Non-pigmented ciliary epithelial cell (primary cell): ENCODE measurements at places on chromosomes 4 and X.
A peak's percentile ranks its signal among the peaks of the same experiment; 100 is the strongest.

DNA sequence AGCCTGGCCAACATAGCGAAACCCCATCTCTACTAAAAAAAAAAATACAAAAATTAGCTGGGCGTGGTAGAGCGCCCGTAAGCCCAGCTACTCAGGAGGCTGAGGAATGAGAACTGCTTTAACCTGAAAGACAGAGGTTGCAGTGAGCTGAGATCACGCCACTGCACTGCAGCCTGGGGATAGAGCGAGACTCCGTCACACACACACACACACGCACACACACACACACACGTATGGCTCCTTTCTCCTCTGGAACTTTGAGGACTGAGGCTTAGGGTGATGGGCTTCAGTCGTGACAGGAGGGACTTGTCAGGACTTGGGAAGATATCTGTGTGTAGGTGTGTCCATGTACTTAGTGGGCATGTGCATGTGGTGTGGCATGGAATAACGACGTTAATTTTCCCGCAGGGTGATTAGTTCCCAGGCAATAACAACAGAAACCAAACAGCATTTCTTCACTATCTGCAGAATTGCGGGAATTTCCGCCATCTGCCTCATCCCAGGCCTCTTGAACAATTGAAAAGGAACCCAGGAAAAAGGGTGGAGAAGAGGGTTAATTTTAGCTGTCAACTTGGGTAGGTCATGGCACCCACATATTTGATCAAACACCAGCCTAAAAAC lies 47.7 kb downstream of the RWDD4 start:
- DNase-seq, result no peak

- peak; percentile 68 for DNase-seq
These were observed 6.6 kb downstream of the OCIAD2 start for GRCh38 chr4:48899950-48900349.

GRCh38 chrX:3370656-3371055 lies 24.2 kb upstream of the MXRA5 start:
- no peak for DNase-seq

DNA sequence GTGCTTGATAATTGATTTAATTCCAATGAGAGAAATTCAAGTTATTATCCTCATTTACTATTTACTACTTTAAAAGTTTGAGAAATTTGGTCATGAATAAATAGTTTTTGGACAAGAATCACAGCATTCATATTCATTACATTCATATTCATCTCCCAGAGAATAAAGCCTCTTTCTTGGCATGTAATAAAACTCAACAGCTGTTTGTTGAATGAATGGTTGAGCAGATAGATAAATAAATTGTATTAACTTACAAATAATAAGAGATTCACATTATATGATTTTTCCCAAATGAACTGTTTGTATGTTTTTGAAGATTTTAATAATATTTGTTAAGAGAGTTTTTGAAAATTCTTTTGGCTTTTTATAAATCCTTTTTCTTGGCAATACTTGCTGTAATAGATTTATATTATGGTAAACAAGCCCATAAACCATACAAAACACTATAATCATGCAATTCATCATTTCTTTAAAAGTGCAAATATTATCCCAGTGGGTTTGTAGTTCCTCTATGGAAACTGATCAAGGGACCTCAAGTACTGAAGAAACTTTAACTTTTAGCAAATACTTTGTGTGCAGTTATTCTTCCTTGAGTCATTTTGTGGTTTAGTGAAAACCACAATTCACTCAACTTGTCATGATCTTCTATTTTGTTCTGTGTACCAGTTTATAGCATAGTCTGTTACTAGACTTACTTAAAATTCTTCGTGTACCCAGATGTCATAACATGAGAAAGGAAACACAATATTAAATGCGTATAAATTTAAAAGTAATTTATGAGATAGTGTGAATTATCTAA lies 371.8 kb downstream of the ADGRL3 start:
- peak; percentile 34 for DNase-seq

DNA sequence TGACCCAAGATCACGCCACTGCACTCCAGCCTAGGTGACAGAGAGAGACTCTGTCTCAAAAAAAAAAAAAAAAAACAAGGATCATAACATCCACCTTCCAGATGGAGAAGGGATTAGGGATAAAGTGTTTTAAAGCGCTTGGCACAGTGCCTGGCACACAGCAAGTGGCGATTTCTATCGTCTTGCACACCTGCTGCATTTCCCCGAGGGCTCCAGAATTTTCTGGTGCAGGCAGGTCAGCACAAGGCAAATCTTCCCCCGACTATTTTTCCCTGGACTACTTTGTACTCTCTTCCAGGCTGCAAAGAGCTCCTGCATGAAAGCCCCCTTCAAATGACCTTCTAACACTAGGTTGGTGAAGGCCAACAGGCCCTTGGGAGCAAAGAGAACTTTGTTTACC lies 57.3 kb downstream of the APBB2 start:
- DNase-seq, result no peak

DNA sequence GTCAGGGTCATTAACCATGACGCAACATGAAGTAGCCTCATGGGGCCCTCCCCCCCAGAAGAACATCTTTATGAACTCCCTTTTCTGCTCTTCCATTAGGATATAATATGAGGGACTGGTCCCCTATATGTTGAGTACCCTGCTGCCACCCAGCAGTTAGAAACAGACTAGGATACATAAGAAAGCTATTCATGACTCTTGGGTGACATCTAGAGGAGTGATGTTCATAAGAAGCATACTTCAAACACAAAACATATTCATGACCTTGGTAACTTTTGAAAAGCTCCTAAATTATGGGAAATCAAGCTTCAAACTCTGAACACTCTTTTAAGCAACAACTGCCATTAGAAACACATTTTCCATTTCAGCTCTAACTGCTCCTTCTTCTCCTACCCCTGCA lies 155.2 kb upstream of the SPIN4 start:
- DNase-seq, result no peak

DNA sequence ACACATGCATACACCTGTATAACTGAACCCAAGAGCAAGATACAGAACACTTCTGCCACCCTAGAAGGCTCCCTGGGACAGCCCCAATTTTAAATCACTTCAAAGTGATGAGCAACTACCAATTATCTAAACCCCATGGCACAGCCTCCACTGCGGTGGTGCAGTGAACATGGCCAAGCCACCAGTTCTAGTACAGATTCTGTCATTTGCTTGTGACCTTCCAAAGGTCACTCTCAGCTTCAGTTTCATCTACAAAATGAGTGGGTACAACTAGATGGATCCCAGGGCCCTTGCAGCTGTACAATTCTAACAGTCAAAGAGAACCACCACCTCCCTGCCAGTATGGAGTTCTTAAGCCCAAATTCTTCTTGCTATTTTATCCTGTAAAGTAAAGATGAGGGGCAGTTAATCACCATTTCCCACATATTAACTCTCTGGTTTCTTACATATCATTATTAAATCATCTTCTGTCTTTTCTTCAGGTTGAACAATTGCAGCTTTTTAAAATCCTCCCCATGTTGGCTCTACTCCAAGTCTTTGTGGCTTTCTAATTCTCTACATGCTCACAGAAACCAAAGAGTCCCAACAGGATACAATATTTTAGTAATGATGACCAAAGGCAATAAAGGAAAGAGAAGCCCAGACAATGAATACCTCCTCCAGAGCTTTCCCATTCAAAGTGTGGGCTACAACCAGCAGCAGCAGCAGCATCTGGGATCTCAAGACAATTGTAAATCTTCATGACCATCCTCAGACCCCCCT lies 39.0 kb upstream of the GPM6B start:
- no peak for DNase-seq

DNA sequence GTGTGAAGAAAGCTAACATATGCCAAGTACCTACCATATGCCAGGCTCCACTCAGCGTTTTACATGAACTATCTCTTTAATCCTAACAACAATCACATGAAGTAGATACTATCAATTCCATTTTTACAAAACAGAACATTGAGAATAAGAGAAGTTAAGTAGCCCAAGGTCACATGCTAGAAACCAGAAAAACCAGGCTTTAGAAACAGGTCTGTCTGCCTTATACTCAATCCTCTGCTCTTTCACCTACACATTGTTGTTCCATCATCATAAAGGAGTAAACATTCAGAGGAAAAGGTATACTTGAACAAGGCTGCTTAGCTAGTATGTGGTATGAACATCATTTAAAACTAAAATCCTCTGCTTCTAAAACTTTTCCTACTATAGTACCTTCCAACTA lies 42.1 kb downstream of the WDFY3 start:
- no peak for DNase-seq

DNA sequence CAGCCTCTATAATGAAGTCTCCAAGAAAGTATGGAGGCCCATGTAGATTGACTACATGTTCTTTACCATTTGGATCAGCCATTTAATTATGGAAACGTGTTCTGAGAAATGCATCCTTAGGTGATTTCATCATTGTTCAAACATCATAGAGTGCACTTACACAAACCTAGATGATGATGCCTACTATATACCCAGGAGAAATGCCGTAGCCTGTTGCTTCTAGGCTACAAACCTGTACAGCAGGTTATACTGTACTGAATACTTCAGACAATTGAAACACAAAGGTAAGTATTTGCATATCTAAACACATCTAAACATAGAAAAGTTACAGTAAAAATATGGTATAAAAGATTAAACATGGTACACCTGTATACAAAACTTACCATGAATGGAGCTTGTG lies 186.5 kb upstream of the FSTL5 start:
- no peak for DNase-seq

- no peak for DNase-seq
These were observed 2440.0 kb downstream of the PCDH7 start for GRCh38 chr4:33160126-33160525.

- no peak for DNase-seq
These were observed 55.1 kb downstream of the RAB40A start for GRCh38 chrX:103464072-103464773.

- peak; percentile 13 for DNase-seq
These were observed 109.1 kb downstream of the GPAT3 start for GRCh38 chr4:83644677-83645659.

- DNase-seq, result no peak
These were observed 476.9 kb upstream of the SLIT2 start for GRCh38 chr4:19774690-19775256.

DNA sequence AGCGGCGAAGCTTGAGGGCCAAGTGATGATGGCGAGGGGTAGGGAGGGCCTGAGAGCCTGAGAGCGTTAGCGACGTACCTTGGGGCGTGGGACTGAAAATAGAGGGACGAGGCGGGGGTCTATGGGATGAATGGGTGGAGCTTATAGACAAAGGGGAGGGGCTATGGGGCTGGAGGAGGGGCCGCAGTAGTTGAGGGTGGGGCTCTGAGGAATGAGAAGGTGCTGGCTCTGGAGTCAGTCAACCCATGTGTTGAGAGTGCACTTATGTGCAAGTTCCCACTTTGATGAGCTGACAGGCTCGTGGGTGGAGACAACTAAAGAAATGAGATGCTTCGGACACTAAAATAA lies 488 bp downstream of the TBC1D25 start:
- no peak for DNase-seq

- DNase-seq, result no peak
These were observed 174.8 kb upstream of the KLF3 start for GRCh38 chr4:38489011-38489861.

- no peak for DNase-seq
These were observed 112.5 kb downstream of the CCNG2 start for GRCh38 chr4:77269505-77269904.

- DNase-seq, result no peak
These were observed 160.1 kb upstream of the NRK start for GRCh38 chrX:105662248-105662647.

GRCh38 chrX:85808217-85808616 lies 239.1 kb downstream of the CHM start:
- no peak for DNase-seq

DNA sequence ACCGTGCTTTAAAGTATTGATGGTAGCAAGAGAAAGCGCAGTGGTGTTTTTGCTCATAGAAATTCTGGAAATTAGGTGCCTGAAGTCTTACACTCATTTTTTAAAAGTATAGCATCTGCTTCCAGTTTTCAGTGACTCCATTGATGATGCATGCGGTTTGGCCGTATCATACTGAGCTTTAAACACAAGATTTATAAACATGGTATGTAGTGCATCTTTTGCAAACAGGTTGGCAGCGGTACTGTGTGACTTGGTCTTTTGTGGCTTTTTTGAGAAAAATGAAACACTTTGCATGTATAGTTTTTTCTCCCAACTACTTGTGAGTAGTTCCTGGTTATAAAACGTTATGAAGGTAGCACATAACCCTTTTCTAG lies 2.0 kb downstream of the DDX3X start:
- no peak for DNase-seq

DNA sequence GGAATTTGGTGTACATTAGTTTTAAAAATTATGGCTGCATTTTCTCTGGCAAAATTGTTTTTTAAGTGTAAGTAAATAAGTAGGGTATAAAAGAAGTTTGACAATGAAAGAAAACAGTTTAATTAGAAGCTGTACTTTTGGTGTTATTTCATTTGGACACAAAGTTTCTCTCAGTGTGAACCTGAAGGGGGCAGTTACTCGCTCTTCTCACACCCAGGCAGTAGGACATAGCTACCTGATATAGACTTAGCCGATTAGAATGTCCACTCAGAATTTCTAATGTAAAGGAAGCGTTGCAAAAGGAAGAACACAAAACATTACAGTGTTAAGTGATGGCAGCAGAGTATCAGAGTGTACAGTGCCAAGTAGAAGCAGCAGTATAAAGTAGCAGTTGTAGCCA lies 311.9 kb upstream of the TECRL start:
- no peak for DNase-seq

- DNase-seq, result no peak
These were observed 16.1 kb downstream of the BCOR start for GRCh38 chrX:40081679-40082068.

DNA sequence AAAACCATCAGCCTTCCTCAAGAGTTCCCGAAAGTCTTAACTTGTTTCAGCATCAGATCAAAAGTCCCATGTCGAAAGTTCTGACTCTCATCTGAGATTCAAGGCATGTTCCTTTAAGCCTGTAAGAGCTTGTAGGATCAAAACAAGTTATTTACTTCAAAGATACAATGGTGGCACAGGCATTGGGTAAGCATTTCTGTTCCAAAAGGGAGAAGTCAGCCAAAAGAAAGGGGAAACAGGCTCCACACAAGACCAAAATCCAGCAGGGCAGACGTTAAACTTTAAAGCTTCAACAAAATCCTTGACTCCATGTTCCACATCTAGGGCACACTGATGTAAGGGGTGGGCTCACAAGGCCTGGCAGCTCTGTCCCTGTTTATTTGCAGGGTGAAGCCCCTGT lies 91.7 kb downstream of the FHDC1 start:
- no peak for DNase-seq

GRCh38 chrX:17120816-17121215 lies 174.4 kb downstream of the REPS2 start:
- no peak for DNase-seq

- DNase-seq, result no peak
These were observed 56.8 kb upstream of the MSANTD1 start for GRCh38 chr4:3192188-3192587.

GRCh38 chr4:184544788-184545409 lies 70.5 kb upstream of the IRF2 start:
- DNase-seq, result no peak
